ENCODE measurements at places on chromosomes 5 and 9. TPM values are rescaled to one million over a fixed set of nuclear protein-coding genes. Genes with fewer than 3 reads are reported as not detected.

The EQTN gene
- 0.42 TPM for total RNA-seq

The TBC1D9B gene
- total RNA-seq = 107 TPM

The YTHDC2 gene
- 13.8 TPM for total RNA-seq

The PCDHB9 gene
- 0.38 TPM for total RNA-seq

The PAEP gene
- total RNA-seq = 2.7 TPM

The PCDHB12 gene
- 3.2 TPM for total RNA-seq

The SHOC1 gene
- total RNA-seq = 1.3 TPM

The MCC gene
- 73.5 TPM for total RNA-seq

The KIF4B gene
- not detected for total RNA-seq

The ZMYND19 gene
- total RNA-seq = 37.4 TPM

The ORM2 gene
- total RNA-seq = not detected

The PCDHA4 gene
- total RNA-seq = not detected

The CYLC2 gene
- total RNA-seq = not detected

The FBXL7 gene
- total RNA-seq = 6.8 TPM

The ITGA2 gene
- total RNA-seq = 35.9 TPM

The PNPLA7 gene
- total RNA-seq = 44.3 TPM

The GDA gene
- 1.3 TPM for total RNA-seq

The LRRC26 gene
- 4.1 TPM for total RNA-seq

The BNC2 gene
- 1.7 TPM for total RNA-seq

The KLF4 gene
- 584 TPM for total RNA-seq

The RAD23B gene
- total RNA-seq = 114 TPM

The PRR7 gene
- 8.2 TPM for total RNA-seq

The STPG3 gene
- total RNA-seq = not detected

The ZNF454 gene
- 0.08 TPM for total RNA-seq

The ATP10B gene
- total RNA-seq = 17.9 TPM

The ANKRD34B gene
- not detected for total RNA-seq

The PCDHGA2 gene
- 5.3 TPM for total RNA-seq

The MSX2 gene
- 6.7 TPM for total RNA-seq

The DMGDH gene
- 1.0 TPM for total RNA-seq

The GNA14 gene
- 0.13 TPM for total RNA-seq

The FRRS1L gene
- total RNA-seq = 0.05 TPM

The SPATA31A3 gene
- not detected for total RNA-seq

The CRHBP gene
- 2.0 TPM for total RNA-seq

The WNT8A gene
- not detected for total RNA-seq

The SAXO1 gene
- not detected for total RNA-seq
